ENCODE measurements at places on chromosomes 7 and 10.

DNA sequence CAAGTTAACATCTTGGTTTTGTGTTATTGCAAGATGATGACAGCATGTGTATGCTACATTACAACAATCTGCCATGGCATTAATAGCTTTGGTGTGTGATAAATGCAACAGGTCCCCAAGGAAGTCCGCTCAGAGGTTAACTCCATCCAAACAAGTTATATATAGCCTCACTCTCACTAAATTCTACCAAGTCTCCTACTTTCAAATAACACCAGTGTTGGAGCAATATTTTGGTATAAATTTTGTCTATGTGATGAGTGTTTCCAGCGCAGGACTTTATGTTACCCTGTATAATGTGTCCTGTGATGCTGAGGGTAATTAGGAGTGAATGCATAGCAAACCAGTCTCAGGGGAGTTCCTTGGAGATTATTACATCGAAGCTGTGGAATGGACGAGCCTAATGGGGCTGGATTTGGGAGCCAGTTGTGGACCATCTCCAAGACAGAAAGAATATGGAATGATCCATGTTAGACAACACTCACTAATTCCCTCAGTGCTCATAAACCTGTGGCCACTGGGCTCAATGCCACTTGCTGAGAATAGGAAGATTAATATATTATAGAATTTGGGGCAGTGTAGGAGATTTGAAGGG lies 127.6 kb upstream of the CXCL12 start:
- DNase-seq, result no peak

DNA sequence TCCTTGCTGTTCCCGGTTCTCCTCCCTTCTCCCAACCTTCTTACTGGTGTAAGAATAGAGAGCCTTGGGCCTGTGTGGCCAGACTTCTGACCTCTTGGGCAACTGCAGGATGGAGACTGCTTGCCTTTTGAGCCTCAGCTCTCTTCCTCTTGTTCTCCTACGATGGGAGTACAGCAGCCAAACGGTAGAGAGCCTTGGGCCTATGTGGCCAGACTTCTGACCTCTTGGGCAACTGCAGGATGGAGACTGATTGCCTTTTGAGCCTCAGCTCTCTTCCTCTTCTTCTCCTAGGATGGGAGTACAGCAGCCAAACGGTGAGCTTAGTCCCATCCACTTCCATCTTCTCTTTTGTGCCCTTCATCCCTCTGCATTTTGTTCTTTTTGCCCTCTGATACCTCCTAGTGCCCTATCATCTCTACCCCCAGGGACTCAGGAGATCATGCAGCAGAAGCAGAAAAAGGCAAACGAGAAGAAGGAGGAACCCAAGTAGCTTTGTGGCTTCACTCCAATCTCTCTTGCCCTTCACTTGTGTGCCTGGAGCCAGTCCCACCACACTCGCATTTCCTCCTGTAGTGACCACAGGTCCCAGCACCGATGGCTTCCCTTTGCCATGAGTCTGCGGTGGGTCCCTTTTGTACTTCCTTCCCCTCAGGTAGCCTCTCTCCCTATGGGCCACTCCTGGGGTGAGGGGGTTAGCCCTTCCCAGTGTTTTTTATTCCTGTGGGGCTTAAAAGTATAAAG lies 15.3 kb downstream of the SLC25A13 start:
- peak; percentile 48 for DNase-seq

- no peak for DNase-seq
Observed at GRCh38 chr10:27911539-27911938, 87.3 kb downstream of the ODAD2 start.

- DNase-seq, result peak; percentile 15
Observed at GRCh38 chr10:74418285-74418872, 267.4 kb downstream of the ADK start.

- DNase-seq, result no peak
Observed at GRCh38 chr7:117405519-117405918, 21.8 kb downstream of the ASZ1 start.

GRCh38 chr7:105885387-105886111 lies 9.2 kb upstream of the ATXN7L1 start:
- DNase-seq, result no peak

GRCh38 chr10:127267442-127267841 lies 71.1 kb upstream of the INSYN2A start:
- DNase-seq, result no peak

DNA sequence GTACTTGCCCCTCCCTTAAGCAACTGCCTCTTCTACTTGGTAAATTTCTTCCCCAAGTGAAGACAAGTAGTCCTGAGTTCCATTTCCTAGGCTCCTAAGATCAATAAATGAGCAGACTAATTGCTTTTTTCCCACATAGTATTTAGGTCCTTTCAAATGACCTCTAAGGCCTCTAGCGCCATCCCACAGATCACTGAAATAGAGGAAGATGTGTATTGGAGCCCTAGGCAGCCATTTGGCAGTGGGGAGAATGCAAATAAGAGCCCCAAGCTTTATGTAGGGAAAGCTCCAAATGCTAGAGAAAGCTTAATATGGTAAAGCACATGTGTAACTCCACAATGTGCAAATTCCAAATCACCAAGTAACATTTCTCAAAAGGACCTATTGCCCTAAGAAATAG lies 316.5 kb upstream of the PHF14 start:
- DNase-seq, result peak; percentile 2

GRCh38 chr10:96074776-96075175 lies 31.4 kb downstream of the CCNJ start:
- no peak for DNase-seq

DNA sequence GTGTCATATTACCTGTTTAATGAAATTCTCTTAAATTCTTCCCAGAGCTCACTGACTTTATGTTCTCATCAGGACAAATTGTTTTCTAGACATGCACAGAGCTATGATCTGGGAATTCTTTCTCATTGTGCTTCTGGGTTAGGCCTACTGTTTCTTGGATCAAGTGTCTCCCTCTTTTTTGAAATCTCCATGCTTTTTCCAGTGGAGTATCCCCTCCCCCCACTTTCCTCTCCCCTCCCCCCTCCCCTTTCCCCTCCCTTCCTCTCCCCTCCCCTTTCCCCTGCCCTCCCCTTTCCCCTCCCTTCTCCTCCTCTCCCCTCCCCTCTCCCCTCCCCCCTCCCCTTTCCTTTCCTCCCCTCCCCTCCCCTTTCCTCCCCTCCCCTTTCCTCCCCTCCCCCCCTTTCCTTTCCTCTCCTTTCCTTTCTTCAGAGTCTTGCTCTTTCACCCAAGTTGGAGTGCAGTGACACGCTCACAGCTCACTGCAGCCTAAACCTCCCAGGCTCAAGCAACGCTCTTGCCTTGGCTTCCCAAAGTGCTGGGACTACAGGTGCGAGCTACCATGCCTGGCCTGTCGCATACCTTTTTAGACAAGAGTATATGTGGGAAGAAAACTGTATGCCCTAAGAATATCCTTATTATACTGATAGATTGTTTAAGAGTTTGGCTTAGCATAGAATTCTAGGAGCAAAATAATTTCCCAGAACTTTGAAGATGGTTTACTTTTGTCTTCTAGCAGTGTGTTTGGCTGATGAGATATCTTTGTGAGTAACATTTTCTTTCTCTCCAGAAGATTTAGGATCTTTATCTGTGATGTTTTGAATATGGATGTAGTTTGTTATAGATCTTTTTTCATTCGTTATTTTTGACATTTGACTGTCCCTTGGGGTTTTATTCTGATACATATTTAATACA lies 2.5 kb downstream of the DYNC2I1 start:
- DNase-seq, result peak; percentile 31

- peak; percentile 37 for DNase-seq
Observed at GRCh38 chr7:118185163-118185860, 1.3 kb downstream of the LSM8 start.

DNA sequence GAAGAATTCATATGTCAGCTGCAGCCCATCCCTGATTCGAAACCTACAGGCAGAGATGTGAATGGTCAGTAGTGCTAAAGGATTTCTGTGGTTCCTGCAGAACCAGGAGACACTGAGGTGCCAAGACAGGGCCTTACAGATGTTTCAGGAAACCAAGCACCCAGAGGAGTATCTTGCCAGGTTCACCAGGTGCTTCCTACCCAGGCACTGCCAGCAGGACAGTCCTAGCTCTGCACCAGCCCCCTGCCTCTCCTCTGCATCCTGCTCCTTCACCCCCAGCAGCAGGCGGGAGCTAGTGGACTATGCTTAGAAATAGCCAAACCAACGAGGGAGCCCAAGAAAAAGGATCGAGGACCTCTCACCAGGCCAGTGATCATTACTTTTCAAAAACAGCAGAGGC lies 4.2 kb upstream of the IKZF1 start:
- peak; percentile 8 for DNase-seq

- no peak for DNase-seq
Observed at GRCh38 chr7:107958764-107959526, 44.0 kb downstream of the LAMB1 start.

- DNase-seq, result no peak
Observed at GRCh38 chr7:102287981-102288278, 1.3 kb downstream of the SH2B2 start.

DNA sequence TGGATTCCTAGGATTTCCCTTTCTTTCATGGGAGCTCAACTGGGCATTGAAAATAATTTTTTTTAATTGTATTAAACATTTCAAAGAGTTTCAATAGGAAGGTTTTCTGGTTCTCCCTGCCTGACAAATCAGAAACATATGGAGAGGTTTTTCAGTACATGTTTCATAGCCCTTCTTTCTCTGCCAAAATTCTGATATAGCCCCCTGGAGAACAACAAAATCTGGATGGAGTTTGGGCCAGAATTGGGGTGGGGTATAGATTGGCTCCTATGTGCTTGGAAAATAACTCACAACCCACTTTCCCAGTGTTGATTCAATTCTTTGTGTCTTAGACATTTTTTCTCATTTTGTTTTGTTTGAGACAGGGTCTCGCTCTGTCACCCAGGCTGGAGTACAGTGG lies 24.6 kb upstream of the EIF4H start:
- no peak for DNase-seq

DNA sequence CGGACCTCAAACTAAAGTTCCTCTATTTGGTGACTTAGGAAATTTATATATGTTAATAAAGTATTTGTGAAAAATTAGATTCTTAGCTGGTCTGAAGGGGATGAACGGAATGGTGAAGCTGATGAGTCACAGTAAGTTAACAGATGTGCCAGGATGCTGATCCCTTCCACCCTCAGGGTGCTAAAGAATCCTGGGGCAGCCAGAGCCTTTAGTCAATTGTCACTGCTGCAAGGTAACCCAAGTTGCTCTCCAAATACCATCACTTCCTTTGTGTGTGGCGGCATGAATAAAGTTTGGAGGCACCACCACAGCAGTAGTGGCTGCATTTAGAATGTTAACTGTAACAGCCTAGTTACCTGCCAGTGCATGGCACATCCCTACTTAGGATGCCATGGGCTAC lies 222.6 kb upstream of the PPP1R3A start:
- no peak for DNase-seq

DNA sequence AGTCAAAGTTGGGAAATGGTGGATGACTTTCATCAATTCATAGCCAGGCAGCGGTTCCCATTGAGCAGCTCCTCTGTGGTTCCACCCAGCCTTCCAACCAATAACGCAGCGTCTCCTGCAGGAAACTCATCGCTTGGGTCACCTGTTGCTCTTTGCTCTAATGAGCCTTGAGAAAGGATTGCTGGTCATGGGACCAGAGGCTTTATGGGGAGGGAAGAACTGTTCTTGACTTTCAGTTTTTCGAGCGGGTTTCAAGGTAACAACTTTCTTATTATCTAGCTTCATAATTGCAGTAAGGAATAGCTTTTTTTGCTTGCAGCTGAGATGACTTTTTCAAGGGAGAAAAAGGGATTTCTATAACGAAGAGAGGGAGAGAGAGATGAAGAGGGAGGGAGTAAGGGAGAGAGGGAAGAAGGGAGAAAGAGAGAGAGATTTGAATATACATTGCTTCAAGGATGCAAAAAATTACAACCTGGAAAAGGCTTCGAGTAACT lies 405 bp upstream of the ENTPD1 start:
- no peak for DNase-seq

DNA sequence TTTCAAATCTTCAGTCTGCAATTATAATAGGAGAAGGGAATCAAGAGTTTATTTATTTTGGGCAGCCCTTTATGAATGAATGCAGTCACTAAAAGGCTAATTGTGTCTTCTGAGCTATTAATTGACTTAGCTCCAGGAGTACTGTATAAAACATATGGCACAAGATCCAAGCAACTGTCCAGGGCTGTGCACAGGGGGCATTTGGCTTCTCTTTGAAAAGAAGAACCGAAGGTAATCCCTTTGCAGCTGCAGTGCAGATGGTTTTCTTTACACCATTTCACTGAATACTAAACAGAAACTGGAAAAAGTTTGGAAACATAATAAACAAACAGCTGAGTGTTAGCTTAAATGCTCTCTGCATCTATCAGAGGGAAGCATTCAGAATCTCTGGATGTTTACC lies 282.6 kb upstream of the LRRN3 start:
- DNase-seq, result no peak

GRCh38 chr7:100085515-100085914 lies 3.3 kb upstream of the COPS6 start:
- no peak for DNase-seq

DNA sequence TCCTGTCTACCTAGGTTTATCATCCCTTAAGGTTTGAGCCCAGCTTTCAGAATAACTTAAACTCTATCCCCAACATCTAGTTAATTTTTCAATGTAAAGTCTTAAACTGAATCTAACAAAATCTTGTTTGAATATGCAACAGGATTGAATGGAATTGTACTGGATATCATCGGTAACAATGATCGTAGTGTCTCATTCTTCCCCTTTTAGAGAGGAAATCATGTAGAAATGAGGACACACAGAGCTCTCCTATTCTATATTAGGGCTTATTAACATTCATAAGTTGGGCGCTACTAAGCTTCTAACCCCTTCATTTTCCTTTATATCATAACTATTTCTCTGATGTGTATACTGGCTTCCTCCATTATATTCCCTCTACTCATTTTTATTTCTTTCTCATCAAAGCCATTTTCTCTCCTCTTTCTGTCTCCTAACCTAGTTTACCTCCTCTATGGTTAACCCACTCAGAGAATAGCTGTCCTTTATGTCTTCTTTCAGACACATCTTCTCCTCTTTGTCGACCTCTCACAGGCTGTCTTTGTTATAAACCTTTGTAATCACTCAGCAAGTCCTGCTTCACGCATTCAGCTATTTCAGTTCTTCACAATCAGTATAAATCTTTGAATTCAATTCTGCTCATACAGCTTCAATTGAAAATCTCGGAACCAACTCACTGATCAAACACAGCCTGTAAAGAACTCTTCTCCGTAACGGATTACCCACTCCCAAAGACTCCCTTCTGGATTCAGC lies 1019.0 kb upstream of the C7orf33 start:
- no peak for DNase-seq

GRCh38 chr10:100482181-100482833 lies 19.5 kb downstream of the WNT8B start:
- DNase-seq, result peak; percentile 82

GRCh38 chr10:102123223-102123622 lies 3.1 kb upstream of the LDB1 start:
- DNase-seq, result no peak

- no peak for DNase-seq
Observed at GRCh38 chr7:55966851-55967250, 2.5 kb downstream of the NIPSNAP2 start.
